ENCODE measurements at places on chromosomes 2 and 18.

DNA sequence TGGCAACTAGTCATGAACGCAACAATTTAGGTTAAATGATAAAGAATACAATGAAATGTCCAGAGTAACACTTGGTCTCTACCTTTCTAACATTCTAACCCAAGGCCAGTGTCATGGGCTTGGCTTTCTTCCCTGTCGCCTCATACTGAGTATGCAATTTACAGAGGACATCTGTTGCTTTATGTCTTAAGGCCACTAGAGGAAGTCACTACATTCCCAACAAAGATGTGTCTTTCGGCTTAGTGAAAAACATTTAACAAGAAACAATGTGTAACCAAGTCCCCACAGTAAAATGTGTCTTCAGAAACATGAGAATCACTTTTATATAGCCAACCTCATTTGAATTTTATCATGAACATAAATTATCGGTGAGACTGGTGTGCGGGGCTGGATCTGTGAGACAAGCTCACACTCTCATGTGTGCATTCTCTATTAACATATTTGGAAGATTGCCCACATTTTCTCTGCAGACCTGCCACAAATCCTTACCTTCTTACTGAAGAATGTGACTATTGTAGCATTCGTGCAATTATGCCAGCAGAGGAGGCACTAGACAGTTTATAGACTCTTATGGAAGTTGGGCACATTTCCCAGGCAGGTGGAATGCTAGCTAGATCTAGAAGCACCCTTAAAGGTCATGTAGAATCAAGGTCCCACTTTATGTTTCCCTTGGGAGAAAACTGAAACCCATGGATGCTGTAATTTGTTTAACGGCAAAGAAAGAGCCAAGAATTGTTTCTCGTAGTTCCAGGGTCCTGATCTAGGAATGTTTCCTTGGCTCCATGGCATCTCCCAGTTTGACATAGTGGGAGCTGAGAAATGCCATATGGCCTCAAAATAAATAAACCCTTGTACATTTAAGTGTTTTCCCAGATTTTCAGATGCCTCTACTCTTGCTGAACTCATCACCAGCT is 101.8 kb downstream of the CD226 start:
- no peak for DNase-seq

DNA sequence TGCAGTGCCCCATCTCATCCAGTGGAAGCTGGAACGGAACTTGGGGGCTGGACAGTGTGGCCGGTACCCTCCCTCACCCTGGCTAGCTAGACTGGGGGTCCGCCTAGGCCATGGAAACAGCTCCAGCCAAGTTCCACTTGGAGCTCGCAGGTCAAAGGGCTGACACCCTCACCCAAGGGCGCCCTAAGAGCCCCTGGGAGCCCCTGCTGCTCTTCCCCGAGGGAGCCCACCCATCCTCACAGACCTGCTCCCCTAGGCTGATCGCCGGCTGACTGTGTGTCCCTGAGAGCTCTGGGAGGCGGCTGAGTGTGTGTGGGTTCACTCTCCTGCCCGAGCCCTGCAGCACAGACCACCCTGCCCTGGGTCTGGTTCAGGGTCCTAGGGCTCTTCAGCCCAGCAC is 118.2 kb upstream of the OTOS start:
- no peak for DNase-seq

- no peak for DNase-seq
Measured at GRCh38 chr2:118738524-118739308, 108.7 kb downstream of the EN1 start.

GRCh38 chr18:77135339-77136075 is 2.9 kb upstream of the MBP start:
- DNase-seq = no peak

GRCh38 chr2:43226955-43227829 is 786 bp upstream of the ZFP36L2 start:
- peak; percentile 54 for DNase-seq

DNA sequence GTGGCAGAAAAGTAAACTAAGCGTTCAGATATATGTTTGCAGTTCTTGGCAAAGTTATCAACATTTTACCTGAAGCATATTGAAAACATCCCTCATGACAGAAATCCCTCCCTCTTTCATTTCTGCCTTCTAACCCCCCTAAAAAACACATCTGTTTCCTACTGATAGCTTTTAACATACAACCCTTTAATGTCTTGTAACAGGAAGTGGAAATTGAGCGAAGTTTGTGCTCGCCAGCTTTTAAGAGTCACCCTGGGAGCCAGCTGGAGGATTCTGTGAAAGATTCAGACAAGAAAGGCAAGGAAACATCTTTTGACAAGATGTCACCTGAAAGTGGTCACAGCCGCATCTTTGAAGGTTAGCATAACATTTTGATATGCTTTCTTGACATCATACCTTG is 247.4 kb downstream of the XIRP2 start:
- no peak for DNase-seq

DNA sequence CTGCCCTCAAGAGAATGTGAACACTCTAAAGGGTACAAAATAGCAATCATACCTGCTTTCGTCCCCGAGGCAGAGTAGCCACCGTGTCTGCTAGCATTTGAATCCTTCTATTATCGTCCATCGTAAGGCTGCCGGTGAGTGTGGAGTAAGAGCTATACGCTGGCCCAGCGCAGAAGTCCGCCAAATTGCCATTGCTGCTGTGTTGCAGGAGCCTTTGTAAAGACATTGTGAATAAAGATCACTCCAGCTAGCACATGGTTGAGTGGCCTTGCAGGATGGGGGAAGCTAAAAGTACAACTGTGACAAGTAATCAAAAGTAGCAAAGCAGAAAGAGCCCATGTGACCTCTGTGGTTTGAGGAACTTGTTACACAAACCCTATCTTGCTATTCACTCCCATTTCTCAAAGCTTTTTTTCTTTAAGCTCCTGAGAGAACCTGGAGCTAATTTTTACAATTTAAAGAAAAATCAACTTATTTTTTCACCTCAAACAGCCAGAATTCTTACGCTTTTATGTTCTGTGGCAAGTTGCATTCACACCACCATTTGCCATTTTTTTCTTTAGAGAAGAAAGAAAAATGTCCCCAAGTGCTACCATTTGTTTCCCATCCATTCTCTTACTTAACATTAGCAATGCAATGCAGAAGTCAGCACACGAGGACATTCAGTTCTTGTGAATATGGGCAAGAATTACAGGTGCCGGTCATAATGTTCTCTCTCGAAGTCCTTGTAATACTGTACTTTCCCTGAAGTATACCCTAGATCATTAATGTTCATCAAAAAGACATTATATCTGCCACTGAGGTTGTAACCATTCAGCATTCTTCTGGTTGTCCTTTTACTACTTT is at the start of gene CYTIP:
Gene CYTIP, minus strand, starts transcription at position 295 of the 846 bp plus-strand sequence. Its CDS starts 69 bp downstream, at position 226.
- peak; percentile 45 for DNase-seq

GRCh38 chr18:31683106-31683505 is 1.3 kb downstream of the B4GALT6 start:
- DNase-seq = no peak

DNA sequence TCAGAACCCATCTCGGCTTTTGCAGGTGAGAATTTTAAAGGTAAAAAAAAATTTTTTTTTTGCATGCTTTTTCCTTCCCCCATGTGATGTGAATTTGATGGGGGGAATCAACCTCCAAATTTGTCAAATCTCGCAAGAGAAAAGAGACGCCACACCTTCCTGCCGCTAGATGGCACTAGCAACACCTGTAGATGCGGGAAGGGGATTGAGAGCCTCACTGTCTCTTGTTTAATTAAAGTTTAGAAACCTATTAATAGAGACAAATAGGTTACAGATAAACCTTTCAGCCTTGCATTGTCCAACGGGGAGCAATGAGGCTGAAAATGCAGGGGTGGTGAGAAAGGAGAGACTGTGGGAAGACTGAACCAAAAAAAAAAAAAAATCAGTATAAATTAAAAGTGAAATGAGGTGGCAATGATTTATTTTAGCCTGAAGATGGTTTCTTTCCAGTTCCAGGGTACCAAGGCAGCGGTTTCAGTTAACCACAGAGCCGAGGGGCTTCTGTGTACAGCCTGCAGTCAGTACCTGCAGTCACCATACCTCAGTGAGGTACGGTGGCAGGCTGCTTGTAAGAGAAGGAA is 84.6 kb downstream of the NRP2 start:
- DNase-seq = peak; percentile 10

DNA sequence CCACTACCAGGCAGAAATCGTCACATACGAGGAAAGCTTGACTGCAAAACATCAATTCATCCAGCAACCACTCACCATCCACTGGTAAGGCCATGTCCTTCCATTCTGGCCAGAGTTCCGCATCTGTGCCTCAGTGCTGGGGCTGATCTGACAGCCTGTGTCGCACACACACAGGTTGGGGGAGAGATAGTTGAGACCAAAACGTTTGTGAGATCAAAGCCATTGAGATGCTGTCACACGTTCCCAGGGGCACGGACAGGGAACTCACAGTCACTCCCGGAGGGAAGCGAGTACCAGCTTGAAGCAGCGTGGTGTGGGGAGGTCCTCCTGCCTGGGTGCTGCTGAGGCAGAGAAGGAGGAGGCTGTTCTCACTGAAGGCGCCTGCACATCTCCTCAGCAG is 458.5 kb upstream of the SALL3 start:
- DNase-seq = no peak

DNA sequence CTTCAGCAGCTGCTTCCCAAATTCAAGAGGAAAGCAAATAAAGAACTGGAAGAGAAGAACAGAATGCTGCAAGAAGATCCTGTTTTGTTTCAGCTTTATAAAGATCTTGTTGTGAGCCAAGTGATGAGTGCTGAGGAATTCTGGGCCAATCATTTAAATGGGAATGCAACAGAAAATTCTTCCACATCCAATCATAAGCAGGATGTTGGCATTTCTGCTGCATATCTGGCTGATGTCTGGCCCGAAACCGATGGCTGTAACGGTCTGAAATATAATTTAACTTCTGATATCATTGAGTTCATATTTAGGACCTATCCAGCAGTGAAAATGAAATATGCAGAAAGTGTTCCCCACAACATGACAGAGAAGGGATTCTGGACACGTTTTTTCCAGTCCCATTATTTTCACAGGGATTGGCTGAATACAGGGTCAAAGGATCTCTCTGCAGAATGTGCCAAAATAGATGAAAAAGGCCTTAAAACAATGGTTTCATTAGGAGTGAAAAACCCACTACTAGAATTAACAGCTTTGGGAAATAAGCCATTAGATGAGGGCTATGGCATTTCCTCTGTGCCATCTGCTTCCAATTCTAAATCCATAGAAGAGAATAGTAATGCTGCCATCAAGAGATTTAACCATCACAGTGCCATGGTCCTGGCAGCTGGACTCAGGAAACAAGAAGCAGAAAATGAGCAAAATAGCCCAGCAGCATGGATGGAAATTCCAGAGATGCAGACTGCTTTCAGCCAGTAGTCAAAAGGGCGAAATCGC is 175.6 kb downstream of the MC4R start:
- DNase-seq = no peak

Data from activated naive CD4-positive, alpha-beta T cell (primary cell).